ENCODE measurements at places on chromosomes 5 and 9. TPM values are rescaled to one million over a fixed set of nuclear protein-coding genes. Genes with fewer than 3 reads are reported as not detected.

- no peaks in the 10 kb centered on the region for H3K4me1 ChIP-seq
- no peak overlapping the region for H3K4me3 ChIP-seq
- DNase-seq: no peak
- H3K36me3 ChIP-seq: peaks cover 2% of the 10 kb centered on the region
- H3K27ac ChIP-seq: no peak overlapping the region
These were observed 28.5 kb downstream of the RHOBTB3 start for GRCh38 chr5:95759634-95760033.

DNA sequence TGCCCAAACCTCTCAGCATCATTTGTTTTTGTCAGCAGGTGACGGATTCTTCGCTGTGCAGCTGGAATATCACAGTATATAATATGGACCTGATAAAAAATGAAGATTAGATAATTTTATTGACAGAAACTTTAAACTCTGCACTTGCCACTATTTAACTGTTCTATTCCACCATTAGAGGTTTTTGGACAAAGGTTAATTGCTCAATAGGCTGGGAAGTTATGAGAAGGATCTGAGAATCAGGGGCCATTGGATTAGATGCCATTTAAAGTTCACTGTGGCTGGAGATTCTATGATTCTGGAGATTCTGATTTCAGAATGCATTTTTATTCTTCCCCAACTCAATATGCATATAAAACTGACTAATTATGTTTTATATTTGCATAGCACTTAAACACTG, 59.8 kb upstream of the ANXA1 start:
- H3K27ac ChIP-seq: no peak overlapping the region
- no peaks in the 10 kb centered on the region for H3K4me1 ChIP-seq
- no peak for DNase-seq
- H3K36me3 ChIP-seq: no peaks in the 10 kb centered on the region
- H3K27me3 ChIP-seq: no peaks in the 10 kb centered on the region

DNA sequence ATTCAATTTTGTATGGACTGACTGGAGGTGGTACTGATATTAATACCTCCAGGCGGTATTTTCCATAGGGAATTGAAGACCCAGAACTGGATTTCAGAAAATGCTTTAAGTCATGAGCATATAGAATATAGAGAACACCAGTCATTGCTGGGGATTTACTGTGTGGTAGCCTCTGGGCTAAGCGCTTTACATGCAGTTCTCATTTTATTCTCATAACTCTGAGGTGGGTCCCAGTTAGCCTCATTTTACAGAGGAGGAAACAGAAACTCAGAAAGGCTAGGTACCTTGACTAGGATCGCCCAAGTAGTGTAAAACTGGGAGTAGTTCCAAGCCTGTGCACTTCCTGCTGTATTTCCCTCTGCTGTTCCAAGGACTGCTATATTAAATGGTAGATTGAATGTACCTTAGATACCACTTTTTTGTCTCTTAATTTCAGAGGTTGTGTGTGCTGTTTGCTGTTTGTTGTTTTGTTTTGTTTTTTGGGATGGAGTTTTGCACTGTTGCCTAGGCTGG, 13.8 kb downstream of the SLC44A1 start:
- no peak overlapping the region for H3K4me3 ChIP-seq
- no peaks in the 10 kb centered on the region for H3K36me3 ChIP-seq
- H3K27ac ChIP-seq: no peak overlapping the region
- no peak for DNase-seq

GRCh38 chr5:2556375-2556966, 195.0 kb downstream of the IRX2 start:
- H3K4me3 ChIP-seq: no peak overlapping the region
- no peaks in the 10 kb centered on the region for H3K36me3 ChIP-seq
- no peak for DNase-seq

- no peaks in the 10 kb centered on the region for H3K4me1 ChIP-seq
- H3K4me3 ChIP-seq: no peak overlapping the region
- peaks cover 21% of the 10 kb centered on the region for H3K36me3 ChIP-seq
- no peaks in the 10 kb centered on the region for H3K27me3 ChIP-seq
- H3K27ac ChIP-seq: no peak overlapping the region
- no peak for DNase-seq
These were observed 49.5 kb downstream of the TJP2 start for GRCh38 chr9:69223605-69224004.

GRCh38 chr9:77798140-77798539, 150.0 kb upstream of the GNA14 start:
- H3K36me3 ChIP-seq: peaks cover 3% of the 10 kb centered on the region
- H3K27me3 ChIP-seq: no peaks in the 10 kb centered on the region
- H3K27ac ChIP-seq: no peak overlapping the region
- H3K4me3 ChIP-seq: no peak overlapping the region

GRCh38 chr9:3902631-3903030, 376.8 kb upstream of the RFX3 start:
- no peaks in the 10 kb centered on the region for H3K4me1 ChIP-seq
- H3K4me3 ChIP-seq: no peak overlapping the region
- peaks cover 3% of the 10 kb centered on the region for H3K36me3 ChIP-seq
- no peak overlapping the region for H3K27ac ChIP-seq
- DNase-seq: no peak
- no peaks in the 10 kb centered on the region for H3K27me3 ChIP-seq

DNA sequence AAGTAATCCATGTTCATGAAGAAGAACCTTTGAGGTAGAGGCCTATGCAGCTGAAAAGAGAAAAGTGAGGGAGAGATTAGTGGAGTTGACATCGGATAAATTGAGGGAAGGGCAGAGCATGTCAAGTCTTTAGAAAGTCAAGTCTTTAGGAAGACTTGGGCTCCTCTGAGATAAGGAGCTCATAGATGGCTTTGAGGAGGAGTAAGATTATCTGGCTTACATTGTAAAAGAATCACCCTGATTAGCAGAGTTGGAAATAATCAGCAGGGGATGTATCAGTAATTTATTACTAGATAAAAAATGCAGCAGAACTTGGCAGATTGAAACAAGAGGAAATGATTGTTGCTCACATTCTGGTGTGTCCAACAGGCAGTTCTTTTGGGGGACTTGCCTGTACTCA, 727.2 kb upstream of the WWC1 start:
- no peaks in the 10 kb centered on the region for H3K4me1 ChIP-seq
- no peak overlapping the region for H3K27ac ChIP-seq
- H3K27me3 ChIP-seq: no peaks in the 10 kb centered on the region
- DNase-seq: no peak
- no peak overlapping the region for H3K4me3 ChIP-seq

DNA sequence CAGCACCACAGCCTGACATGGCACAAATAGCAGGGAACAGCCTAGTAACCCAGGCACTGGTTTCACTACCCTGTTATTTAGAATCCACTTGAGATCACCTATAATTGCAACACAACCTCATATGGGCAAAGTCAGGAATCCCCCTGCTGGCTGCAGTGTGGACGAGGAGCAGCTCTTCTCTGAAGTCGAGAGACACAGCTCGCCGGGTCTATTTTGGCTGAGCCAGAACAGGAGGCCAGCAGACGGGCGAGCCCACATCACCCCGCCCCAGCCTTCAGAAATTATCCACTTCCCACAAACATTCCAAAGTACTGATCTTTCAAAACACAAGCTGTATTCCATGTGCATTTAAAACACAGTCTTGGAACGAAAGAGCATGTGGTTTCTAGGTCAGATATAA, 179.0 kb downstream of the ROR2 start:
- no peaks in the 10 kb centered on the region for H3K36me3 ChIP-seq
- H3K27ac ChIP-seq: no peak overlapping the region
- H3K4me3 ChIP-seq: no peak overlapping the region
- no peak for DNase-seq
- H3K27me3 ChIP-seq: no peaks in the 10 kb centered on the region

- H3K27ac ChIP-seq: no peak overlapping the region
- no peaks in the 10 kb centered on the region for H3K36me3 ChIP-seq
- H3K4me1 ChIP-seq: no peaks in the 10 kb centered on the region
- peaks cover 28% of the 10 kb centered on the region for H3K27me3 ChIP-seq
These were observed 1.2 kb upstream of the GABRA1 start for GRCh38 chr5:161846746-161847145.

- no peak for DNase-seq
- H3K27me3 ChIP-seq: no peaks in the 10 kb centered on the region
- no peaks in the 10 kb centered on the region for H3K36me3 ChIP-seq
- no peaks in the 10 kb centered on the region for H3K4me1 ChIP-seq
- H3K27ac ChIP-seq: no peak overlapping the region
These were observed 389.2 kb downstream of the MAT2B start for GRCh38 chr5:163894645-163895044.

Gene PPP3R2
- 0.61 TPM for total RNA-seq

Gene FCN2
- total RNA-seq: not detected

Gene GRXCR2
- total RNA-seq: not detected

Gene SEMA4D
- total RNA-seq: 30.9 TPM

Gene C5orf58
- not detected for total RNA-seq

Gene PRR16
- total RNA-seq: 1.6 TPM

Measured in spinal cord (tissue), 10 donors.